ENCODE measurements at places on chromosomes 12 and 14. TPM values are rescaled to one million over a fixed set of nuclear protein-coding genes. Genes with fewer than 3 reads are reported as not detected.

Gene GUCY2C
- not detected for total RNA-seq

Gene RNASE2
- total RNA-seq, result 19.0 TPM

Gene WASHC4
- 41.0 TPM for total RNA-seq

Gene OAS2
- 2.9 TPM for total RNA-seq

Gene ASB2
- total RNA-seq, result 0.78 TPM

Gene DTX3
- total RNA-seq, result 59.2 TPM

Gene PRH2
- total RNA-seq, result 1.1 TPM

DNA sequence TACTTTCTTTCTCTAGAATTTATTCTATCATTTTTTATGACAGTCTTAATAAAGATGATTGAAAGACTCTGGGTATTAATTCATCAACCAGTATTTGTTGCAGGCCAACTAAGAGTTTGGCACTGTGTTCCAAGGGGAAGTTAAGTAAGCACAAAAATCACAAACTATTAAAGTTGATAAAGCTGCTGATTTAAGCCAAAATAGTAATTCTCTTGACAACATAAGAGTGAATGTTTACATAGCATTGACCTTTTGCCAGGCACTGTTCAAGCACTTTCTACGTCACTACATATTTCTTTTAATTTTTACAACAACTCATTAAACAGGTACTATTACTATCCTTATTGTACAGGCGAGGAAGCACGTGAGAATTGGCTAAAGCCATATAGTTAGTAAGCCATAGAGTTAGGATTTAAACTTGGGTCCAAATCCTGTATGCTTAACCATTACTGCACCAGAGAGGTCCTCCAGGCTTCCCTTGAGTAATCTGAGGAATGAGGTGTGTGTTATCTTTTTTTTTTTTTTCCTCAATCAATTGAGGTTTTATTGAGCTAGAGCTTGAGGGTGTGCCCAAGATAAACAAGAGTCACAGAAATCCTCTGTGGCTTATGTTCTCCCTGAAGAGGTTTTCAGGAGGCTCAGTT, 1009.6 kb downstream of the DIO2 start:
- ATAC-seq, result no peak

- no peak for ATAC-seq
Measured at GRCh38 chr14:67911562-67911961, 92.0 kb downstream of the RAD51B start.

GRCh38 chr14:57061009-57061711, 207.5 kb downstream of the EXOC5 start:
- ATAC-seq, result no peak

GRCh38 chr12:124917135-124917840, 2.8 kb upstream of the UBC start:
- ATAC-seq, result peak; percentile 85

- ATAC-seq, result peak; percentile 98
Measured at GRCh38 chr12:6647083-6647604, at the start of gene ACRBP. ACRBP (minus strand) TSS chr12:6647432; CDS start chr12:6647366, 66 bp downstream.

DNA sequence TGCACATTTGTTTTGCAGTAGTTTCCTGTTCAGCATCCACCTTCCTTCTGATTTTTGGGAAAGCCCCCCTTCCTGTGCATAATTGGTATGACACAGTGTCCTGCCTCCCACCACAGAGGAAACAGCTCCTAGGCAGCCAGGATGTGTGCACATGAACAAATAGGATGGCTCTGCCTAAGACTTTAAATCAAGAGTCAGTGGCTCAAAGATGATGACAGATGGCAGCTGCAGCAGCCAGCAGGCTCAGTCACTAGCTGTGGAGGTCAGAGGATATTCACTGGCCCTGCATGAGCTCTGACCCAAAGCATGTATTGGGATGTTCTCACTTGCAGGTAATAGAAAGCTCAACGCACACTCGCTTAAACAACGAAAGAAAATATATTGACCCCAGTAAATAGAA, 90.3 kb downstream of the KCNK10 start:
- peak; percentile 95 for ATAC-seq

DNA sequence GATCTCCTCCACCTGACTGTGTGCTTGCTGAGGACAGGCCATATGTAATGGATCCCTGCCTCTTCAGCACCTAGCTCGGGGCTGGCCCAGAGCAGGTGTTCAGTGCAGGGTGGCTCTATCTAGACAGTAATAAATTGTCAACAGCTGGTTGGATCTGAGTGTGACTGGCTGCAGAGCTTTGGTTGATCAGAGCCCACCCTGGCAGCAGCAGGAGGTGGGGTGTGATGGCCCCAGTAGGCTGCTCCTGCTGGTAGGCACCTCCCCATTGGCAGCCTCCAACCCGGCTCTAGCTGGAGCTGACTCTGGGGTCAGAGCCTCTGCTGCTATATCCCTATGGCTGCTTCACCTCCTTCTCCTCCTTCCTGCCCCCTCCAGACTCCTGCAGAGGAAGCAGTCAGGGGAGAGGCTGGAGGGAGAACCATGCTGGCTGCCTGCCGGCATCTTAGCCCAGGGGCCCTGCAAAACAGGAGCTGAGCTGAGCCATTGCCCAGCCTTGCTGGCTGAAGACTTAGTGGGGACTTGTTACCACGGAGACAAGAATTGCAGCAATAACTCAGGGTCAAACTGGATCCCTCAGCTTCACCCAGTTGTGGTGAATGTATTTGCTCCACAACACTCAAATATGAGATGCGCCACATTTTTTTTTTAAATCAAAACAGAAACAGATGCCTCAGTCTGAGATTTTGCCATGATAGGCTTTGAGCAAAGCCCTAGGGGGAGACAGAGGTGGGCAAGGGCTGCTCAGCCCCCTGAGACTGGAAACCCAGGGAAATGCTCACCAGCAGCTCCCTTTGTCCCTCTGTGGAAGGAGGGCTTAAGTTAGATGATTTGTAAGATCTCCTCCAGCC, 22.2 kb downstream of the TMEM63C start:
- ATAC-seq, result peak; percentile 85

- ATAC-seq, result no peak
Measured at GRCh38 chr12:130685250-130685787, 30.8 kb downstream of the RIMBP2 start.

- ATAC-seq, result no peak
Measured at GRCh38 chr12:68976395-68976841, 43.4 kb upstream of the CPM start.

DNA sequence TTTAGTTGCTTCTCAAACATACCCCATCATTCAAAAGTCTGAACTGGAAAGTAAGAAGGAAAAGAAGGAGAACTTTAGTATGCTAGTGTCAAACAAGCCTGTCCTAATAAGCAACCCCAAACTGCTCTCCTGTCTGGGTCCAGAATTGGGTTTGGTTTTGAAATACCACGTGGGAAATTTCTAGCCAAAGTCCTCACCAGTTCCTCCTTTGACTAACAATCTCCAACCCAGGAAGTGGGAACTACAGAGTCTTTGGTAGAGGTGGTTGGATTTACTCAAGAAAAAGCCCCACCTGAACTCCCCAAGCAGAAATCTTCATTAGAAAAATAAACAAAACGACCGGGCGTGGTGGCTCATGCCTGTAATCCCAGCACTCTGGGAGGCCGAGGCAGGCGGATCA, 17.4 kb upstream of the EIF4B start:
- ATAC-seq, result no peak

DNA sequence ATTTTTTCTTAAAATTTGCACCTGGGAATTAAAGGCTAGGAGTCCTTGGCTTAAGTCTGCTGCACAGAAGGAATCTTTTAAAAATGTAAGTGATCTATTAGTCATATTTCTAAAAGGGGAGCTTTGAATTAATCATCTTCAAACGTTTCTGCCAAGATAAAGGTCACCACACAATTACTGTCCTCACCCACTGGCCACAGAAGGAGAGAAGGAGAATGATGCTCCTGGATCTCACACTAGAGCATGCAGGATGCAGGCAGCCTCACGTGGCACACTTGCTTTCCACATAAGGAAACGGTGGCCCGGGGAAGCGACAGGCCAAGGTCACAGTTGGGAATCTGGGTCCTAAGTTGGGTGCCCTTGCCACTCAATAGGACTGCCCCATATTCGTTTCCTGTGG, 16.9 kb downstream of the PLEKHG7 start:
- ATAC-seq, result no peak

DNA sequence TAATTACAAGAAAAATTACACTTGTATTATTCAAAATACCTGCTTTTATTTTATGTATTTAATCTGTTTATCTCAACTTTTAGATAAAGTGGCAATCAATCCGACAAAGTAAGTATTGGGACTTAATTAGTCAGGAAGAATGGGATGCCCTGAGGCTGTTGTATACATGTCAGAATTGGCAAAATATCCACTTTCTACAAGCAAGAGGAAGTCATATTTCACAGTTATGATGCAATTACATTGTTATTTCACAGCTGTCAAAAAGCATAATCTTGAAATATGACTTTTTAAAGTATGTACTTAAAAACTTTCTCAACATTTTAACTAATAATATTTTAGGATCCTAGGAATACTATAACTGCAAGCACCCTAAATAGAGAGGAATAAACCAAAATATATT, 357.1 kb upstream of the MGAT4C start:
- ATAC-seq, result no peak

- ATAC-seq, result no peak
Measured at GRCh38 chr12:107223821-107224220, 130.5 kb upstream of the CRY1 start.

- peak; percentile 16 for ATAC-seq
Measured at GRCh38 chr12:132100306-132101065, 43.6 kb downstream of the DDX51 start.

DNA sequence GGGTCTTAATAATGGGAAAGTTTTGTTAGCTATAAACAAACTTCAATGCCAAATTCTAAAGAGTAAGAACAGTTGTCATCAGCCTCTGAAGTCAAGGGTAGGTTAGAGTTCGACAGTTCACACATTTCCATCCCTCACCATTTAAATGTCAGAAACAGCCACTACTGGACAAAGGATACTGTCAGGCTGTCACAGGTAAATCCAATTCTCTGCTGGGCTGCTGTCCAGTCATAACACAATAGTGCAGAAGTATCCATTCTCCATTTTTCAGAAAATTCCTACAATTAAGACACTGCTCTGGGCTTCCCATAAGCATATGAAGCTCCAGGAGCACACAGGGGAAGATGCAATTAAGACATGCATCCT, 221.4 kb downstream of the RPS29 start:
- ATAC-seq, result no peak

- no peak for ATAC-seq
Measured at GRCh38 chr12:51974646-51975045, 23.1 kb downstream of the ACVR1B start.

DNA sequence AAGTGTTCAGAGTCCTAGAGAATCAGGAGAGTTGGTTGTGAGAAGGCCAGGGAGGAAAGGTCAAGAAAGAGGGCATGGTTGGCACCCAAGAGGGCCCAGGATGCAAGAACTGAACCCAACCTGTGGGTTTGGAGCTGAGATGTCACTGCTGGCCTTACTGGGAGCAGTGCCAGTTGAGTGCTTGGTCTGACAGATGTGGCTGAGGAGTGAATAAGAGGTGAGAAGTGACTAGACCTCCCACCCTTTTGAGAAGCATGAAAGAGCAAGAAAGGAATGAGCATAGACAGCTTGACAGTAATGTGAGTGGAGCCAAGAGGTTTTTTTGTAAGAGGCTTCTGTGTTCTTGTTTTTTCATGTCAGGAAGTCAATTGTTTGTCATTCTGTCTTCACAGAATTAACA, 95.3 kb downstream of the FGD4 start:
- ATAC-seq, result no peak

- no peak for ATAC-seq
Measured at GRCh38 chr12:111730420-111730819, 36.3 kb upstream of the ALDH2 start.

GRCh38 chr14:23617539-23617938, 18.6 kb upstream of the DHRS2 start:
- ATAC-seq, result no peak

DNA sequence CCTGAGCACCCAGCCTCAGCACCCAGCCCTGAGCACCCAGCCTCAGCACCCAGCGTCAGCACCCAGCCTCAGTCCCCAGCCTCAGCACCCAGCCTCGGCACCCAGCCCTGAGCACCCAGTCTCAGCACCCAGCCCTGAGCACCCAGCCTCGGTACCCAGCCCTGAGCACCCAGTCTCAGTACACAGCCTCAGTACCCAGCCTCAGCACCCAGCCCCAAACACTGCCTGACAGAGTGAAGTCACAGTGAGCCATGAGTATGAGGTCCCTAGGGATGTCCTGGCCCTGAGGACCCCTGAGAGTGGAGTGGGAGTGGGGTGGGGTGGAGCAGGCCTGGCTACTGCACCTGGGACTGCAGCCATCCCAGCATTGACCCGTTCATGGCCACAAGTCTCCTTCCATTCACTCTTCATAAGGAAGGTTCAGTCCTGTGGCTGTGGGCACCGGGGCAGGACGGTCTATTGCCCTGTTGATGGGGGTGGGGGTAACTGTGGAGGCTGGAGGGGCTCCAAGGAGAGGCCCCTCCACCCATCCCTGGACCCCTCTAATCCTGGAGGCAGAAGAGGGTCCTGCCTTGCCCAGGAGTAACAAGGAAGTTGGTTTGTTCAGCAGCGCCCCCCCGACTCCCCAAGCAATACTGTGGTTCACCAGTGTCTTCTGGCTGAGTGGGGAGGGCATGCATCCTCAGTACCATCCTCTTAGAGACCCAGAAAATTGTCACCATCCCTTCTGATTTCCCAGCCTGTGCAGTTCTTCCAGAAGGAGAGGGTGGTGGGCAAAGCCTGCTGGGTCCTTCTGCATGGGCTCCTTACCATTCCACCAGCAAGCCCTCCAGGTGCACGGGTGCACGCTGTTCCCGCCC, 140.5 kb downstream of the ADGRD1 start:
- no peak for ATAC-seq

DNA sequence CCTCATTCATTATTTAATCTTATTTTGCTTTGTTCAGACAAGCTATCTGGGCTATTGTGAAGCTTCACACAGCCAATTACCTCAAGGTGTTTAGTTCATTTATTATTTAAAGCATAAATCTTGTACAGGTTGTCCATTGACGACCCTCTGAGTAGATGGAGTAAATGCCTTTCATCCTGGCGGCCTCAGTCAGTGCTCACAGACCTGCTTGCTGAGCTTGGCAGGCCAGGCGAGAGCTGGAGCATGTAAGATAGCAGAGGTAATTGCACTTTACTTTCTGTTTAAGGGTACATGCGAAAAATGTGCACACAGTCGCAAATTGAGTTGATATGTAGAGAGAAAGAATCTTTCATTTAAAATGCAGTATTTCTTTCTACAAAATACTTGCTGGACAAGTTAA, 224.4 kb downstream of the NPAS3 start:
- no peak for ATAC-seq

DNA sequence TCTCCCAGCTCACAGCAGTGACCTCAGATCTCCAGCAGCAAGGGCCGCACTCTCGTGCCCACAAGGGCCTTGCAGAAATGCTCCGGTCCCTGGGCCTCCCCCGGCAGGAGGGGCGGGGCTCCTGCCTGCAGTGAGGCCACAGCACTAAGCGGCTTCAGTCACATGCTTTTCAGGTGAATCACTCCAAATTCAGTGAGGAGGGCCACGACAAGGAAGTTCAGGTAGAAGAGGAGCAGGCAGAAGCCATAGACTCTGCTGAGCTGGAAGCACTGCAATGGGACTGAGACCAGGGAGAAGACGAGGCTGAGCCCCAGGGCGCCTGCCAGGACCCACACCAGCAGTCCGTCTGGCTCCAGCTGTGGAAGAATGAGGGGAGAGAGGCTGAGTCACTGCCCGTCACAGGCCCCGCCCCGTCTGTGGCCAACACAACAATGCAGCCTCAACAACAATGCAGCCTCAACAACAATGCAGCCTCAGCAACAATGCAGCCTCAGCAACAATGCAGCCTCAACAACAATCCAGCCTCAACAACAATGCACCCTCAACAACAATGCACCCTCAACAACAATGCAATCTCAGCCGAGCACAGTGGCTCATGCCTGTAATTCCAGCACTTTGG, 35.2 kb downstream of the SLC8B1 start:
- peak; percentile 54 for ATAC-seq

- no peak for ATAC-seq
Measured at GRCh38 chr12:120625557-120626419, 14.6 kb upstream of the CABP1 start.

Measured in motor neuron (in vitro differentiated cells).